ENCODE measurements at places on chromosomes 5 and 9.

DNA sequence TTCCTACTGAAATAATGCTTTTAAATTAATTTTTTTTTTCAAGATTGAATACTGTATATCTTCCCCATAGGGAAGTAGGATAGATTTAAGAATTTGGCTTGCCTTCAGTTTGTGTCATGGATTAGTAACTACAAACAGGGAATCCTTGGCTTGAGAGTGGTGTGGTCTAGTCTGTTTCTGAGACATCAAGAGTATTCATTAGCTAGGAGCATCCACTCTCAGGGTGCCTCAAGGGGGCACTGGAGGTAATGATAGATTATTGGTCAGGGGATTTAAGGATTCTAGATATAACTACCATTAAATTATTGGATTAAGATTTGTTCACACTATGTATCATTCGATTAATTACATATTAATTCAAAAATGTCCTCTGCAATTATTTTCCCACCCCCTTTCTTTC, 91.8 kb upstream of the TXNDC8 start:
- no peak for DNase-seq

DNA sequence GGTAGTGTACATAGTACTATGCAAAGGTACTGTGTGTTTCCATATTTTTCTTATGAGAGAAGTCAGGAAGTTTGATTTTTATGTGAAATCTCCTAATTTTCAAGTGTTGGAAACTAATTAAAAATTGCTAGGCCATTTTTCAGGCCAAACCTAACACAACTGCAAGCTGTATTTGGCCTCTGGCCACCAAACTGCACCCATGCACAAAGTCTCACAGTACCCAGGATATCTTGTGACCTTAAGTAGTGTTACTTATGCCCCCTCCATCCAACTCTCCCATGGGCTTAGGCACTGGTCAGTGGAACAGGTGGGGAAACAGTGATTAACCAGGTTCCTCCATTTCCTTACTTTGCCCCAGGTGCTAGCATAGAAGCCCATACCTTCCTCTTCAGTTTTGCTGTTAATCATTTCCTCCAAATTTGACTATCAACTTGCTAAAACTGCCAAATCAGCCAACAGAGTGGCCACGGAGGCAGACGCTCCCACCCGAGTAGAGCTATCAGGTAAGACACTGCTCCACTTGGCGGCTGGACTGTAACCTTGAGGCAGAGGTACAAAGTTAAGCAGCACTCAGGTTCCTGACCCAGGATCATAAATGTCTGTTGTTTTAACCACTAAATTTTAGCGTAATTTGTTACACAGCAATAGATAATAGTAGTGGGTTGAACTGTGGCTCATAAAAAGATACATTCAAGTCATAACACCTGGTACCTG, 19.5 kb upstream of the KIF27 start:
- no peak for DNase-seq

DNA sequence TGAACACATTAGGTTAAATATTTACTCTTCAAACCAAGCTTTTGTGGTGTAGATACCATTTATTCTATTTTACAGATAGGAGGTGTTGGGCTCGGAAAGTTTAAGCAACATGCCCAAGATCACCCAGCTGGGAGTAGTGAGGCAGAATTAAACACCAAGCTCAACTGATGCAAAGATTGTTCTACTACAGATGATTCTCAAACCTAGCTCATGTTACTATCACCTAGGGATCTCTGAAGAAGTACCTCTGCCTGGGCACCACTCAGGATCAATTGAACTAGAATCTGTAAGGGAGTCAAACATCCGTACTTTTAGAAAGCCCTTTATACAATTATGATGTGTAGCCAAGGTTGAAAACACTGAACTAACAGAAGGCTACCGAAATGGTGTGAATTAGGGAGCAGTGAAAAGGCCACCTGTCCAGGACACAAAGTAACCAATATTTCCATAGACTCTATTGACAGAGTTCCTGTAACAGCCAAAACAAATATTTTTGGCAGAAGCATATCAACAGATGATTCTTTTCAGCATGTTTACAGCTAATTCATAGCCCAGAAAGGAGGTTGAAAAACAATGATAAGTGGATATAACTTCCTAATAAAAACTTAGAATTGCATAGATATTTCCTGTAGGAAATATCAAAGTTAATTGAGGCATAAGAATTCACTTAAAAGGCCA, 158.5 kb upstream of the PTGER4 start:
- peak; percentile 8 for DNase-seq

DNA sequence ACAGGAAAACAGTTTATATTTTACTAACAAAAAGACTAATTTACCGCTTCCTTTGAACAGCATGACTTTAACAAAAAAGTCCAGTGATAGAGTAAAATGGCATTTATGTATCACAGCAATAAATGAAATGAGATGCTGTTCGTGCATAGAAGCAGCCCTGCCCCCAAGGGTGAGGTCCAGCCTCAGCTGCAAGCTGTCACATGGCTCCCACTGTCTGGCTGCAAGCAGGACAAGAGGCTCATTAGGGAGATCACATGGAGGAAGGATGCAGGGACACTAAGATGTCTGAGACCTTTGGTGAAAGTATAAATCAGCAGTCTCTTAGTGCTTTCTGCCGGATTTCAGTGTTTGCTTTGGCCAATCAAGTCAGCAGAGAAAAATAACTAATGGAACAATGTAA, 23.0 kb downstream of the GDNF start:
- DNase-seq = no peak

GRCh38 chr9:105967797-105968196, 273.5 kb downstream of the TMEM38B start:
- no peak for DNase-seq

GRCh38 chr5:31153521-31153920, 40.0 kb upstream of the CDH6 start:
- DNase-seq = no peak

- DNase-seq = no peak
Measured at GRCh38 chr5:86500947-86501346, 116.8 kb upstream of the COX7C start.

- peak; percentile 58 for DNase-seq
Measured at GRCh38 chr5:142872795-142873194, 102.6 kb downstream of the ARHGAP26 start.

DNA sequence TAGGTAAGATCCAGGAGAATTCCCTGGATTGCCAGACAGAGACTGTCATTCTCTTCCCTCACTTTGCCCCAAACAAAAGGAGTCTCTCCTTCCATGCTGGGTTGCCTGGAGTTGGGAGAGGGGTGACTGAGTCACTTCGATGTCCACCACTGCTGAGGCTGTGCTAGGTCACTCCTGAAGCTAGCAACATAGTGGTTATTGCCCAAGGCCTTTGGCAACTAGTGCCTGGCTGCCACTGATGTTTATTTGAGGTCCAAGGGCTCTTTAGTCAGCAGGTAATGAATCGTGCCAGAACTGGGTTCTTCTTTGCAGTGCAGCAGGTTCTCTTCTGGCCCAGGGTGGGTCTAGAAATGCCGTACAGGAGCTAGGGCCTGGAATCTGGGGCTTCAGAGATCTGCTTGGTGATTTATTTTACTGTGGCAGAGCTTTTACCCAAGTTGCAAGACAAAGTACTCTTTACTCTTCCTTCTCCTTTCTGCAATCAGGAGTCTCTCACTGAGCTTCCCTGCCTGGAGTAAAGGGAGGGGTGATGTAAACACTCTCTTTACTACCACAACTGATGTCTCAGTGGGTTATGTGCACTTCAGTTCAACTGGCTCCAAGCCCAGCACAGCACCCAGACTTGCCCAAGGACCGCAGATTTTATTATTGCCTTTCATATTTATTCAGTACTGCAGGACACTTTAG, 155.7 kb upstream of the SH3GL2 start:
- no peak for DNase-seq

GRCh38 chr9:131559421-131560000, 14.2 kb downstream of the PRRT1B start:
- DNase-seq = no peak

DNA sequence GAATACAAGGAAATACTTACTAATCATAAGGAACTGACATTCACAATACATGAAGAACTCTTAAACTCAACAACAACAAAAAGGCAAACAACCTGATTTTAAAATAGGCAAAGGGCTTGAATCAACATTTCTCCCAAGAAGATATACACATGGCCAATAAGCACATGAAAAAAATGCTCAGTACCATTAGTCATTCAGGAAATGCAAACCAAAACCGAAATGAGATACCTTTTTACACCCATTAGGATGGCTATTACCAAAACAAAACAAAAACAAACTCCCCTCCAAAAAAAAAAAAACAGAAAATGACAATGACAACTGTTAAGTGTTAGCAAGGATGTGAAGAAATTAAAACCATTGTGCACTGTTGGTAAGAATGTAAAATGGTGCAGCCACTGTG, 104.1 kb upstream of the ZNF462 start:
- no peak for DNase-seq

DNA sequence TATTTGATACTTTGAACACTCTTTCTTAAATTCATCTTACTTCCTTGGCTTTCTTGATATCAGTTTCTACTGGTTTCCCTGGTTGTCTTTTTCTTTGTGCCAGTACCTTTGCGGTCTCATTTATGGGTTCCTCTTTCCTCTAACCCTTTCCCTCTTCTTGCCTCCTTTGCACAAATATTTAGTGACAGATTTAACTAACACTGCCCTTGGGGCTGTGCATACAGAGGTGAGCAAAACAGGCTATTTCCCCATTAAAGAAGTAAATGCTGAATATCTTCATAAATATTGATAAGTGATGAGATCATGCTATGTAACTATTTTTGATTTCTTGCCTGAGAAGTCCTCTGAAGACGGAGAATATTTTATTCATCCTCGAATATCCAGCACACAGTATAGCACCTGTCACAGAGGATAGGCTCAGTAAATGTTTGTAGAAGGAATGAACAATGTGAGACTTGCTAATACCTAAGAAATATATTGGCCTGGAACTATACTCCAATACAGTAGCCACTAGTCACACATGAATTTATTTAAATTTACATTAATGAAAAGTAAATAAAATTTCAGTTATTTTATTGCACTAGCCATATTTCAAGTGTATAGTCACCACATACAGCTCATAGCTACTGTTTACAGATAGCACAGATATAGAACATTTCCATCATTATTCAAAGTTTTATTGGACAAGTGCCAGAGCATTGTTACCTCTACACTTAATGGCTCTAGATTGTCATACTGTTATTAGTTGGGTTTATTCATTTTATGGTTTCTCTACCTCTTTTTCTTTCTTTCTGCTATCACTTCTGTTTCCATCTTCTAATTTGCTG, 90.4 kb downstream of the RIC1 start:
- DNase-seq = no peak

DNA sequence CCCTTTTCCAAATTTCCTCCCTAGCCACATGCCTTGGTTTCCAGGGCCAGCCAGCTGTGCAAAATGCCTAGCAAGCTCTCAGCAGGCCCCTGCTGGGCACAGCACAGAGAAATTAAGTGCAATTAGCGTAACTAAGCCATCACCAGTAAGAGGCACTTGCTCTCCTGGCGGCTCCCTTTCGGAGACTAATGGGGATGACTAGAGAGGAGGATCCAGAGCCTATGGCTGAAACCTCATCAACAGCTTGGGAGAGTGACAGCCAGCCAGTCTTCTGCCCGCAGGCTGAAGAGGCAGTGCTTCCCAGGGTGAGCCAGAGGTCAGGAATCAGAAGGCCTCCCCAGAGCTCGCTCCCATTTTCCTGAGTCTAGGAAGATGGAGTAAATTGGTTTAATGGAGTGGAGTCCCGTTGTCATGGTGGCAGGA, 108.4 kb downstream of the KCNIP1 start:
- no peak for DNase-seq

DNA sequence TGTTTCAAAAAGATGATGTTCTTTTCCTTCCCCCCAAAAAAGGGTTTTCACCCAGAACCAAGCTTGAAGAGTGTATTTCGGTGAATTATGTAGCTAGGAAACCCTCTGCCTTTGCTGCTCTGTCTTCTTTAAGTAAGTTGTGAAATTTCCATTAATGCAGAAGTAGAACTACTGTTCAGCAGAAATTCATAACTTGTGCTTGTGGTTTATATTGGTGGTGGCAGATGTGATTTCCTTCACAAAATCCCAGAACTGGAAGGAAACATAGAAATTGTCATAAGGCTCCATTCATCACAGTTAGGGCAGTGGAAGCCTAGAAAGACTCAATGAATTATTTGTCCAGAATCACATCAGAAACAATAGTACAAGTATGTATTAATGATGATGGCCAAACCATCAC, 42.1 kb upstream of the DAB2 start:
- DNase-seq = no peak

DNA sequence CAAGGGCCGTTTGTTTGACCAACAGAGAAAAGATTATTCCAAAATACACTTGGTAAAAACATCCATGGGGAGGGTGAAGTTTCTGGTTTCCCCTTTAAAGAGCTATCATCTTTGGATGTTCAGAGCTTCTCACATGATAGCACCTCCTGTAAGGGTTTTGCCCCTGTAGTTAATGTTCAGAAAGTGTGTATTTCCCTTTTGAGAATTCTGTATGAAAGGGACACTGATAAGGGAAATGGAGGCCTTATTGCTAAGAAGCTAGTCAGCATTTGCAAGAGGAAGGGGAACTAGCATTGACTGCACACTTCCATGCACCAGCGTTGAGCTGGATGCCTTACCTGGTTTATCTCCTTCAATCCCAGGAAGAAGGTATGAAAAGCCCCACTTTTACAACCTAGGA, 31.5 kb upstream of the C5orf58 start:
- no peak for DNase-seq

DNA sequence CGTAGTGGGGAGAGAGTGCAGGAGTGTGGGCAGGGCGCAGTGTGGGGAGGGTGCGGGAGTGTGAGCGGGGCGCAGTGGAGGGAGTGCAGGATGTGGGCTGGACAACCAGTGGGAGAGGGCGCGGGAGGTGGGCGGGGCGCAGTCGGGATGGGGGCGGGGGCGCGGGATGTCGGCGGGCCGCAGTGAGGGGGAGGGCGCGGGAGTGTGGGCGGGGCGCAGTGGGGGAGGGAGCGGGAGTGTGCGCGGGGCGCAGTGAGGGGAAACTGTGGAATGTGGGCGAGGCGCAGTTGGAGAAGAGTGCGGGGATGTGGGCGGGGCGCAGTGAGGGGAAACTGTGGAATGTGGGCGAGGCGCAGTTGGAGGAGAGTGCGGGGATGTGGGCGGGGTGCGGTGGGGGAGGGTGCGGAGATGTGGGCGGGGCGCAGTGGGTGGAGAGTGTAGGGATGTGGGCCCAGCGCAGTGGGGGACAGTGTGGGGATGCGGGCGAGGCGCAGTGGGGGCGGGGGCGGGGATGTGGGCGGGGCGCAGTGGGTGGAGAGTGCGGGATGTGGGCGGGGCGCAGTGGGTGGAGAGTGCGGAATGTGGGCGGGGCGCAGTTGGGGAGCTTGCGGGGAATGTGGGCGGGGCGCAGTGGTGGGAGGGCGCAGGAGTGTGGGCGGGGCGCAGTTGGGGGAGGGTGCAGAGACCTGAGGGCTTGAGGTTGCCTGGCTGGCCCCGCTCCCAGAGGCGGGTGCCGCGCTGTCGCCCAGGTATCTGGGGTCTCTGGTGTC, at the start of gene NXNL2:
Gene NXNL2, plus strand, starts transcription at position 723 of the 770 bp plus-strand sequence. CDS start 257 bp downstream, outside the sequence.
- peak; percentile 78 for DNase-seq

DNA sequence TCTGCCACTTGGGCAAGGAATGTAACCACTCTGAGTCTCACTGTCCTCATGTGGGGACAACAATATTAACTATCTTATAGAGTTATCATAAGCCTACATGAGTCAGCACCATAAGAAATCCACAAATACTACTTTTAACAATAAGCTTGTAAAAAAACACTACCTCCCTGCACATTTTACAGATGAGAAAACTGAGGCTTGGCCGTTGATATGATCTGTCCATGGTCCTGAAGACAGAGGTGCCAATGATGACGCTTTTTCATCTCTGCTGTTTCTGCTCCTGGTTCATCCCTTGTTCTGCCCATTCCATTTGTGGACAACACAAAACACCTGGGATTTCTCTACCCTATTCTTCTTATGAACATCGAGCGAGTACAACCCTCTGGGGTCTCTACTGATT, 23.4 kb upstream of the STRBP start:
- no peak for DNase-seq

- DNase-seq = no peak
Measured at GRCh38 chr5:180491496-180491895, 2.7 kb upstream of the CNOT6 start.
